Motor neuron (in vitro differentiated cells): ENCODE measurements at places on chromosomes 2 and 18. TPM values are rescaled to one million over a fixed set of nuclear protein-coding genes. Genes with fewer than 3 reads are reported as not detected.

- ATAC-seq = no peak
These were observed 91.1 kb upstream of the ARHGAP28 start for GRCh38 chr18:6638447-6638846.

- ATAC-seq = peak; percentile 51
These were observed 52.6 kb downstream of the SH2D6 start for GRCh38 chr2:85470850-85471800.

- peak; percentile 33 for ATAC-seq
These were observed 611.0 kb downstream of the KCNJ3 start for GRCh38 chr2:155309483-155309882.

DNA sequence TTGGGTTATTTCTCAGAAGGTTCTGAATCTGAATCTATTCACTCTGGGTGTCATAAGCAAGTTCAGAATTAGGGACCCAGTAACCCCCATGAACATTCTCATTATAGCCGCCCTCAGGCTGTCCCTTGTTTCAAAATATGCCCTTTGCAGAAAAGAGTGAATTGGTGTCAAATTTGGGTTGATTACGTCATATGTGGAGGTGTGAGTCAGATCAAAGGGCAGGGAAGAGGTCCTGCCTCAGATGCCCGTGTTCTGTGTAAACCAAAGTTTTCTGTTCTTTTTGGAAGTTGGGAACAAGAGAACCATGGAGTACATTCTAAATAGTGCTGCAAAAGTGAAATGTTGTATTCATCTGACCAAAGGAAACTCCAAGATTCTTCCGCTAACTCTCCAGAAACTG, 5.8 kb downstream of the FAM110C start:
- ATAC-seq = no peak

DNA sequence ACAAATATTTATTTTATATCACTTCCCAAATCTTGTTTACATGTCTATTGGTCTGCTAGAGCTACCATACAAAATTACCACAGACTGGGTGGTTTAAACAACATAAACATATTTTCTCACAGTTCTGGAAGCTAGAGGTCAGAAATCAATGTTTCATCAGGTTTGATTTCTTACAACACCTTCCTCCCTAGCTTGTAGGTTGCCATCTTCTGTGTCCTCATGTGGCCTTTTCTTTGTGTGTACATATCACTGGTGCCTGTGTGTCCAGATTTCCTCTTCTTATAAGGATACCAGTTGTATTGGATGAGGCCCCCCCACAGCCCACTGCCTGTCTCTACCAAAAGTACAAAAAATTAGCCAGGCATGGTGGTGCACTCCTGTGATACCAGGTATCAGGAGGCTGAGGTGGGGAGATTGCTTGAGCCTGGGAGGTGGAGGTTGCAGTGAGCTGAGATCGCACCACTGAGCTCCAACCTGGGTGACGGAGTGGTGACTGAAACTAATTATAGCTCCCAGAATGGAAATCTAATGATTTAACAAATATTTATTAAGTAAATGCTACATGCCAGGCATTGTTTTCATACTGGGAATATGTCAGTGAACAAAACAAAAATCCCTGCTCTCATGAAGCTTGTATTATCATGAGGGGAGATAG, 13.6 kb downstream of the EML4 start:
- no peak for ATAC-seq

- no peak for ATAC-seq
These were observed 221.4 kb upstream of the EPAS1 start for GRCh38 chr2:46075848-46076247.

DNA sequence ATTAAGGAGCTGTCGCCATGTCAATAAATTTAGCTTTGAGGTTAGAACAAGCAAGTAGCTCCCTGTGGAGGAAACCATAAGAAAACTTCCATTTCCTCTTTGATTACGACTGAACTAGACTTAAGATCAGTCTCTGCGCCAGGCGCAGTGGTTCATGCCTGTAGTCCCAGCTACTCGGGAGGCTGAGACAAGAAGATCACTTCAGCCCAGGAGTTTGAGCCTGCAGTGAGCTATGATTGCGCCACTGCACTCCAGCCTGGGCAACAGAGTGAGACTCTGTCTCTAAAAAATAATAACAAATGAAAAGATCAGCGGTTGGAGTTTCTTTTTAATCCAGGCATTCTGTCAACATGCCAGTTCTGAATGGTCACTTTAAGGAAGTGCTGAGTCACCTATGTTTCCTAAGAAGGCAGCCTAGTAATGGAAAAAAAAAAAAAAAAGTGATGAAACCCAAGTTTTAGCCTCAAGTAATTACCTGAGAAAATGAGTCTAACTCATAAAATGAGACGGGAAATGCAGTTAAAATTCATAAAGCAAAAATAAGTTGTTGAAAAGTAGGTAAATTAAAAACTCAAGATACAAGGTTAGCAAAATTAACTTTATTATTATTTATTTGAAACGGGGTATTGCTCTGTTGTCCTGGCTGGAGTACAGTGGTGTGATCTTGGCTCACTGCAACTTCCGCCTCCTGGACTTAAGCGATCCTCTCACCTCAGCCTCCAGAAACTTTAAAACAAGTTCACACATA, 10.2 kb downstream of the C18orf32 start:
- peak; percentile 44 for ATAC-seq

GRCh38 chr2:105597806-105598803, 146.6 kb upstream of the NCK2 start:
- ATAC-seq = no peak

- peak; percentile 55 for ATAC-seq
These were observed 518 bp upstream of the NFU1 start for GRCh38 chr2:69437751-69438154.

GRCh38 chr2:84631047-84631446, 114.7 kb downstream of the DNAH6 start:
- ATAC-seq = peak; percentile 51

DNA sequence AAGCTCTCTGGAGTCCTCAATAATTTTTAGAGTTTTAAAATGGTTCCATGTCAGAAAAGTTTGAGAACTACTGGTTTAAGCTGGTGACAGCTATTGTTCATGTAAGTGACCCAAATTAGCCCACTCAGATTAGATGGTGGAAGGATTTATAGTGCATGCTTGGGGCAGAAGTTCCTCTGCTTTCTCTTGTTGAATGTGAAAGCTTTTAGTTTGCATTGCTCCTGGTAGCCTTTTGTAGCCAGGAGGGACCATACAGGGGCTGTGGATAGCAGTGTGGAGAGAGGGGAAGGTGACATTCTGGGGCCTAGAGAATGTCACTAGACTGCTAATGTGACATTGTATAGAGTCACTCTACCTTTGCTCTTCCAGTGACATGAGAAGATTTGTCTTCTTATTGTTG, 40.3 kb upstream of the IGFBP5 start:
- peak; percentile 47 for ATAC-seq

DNA sequence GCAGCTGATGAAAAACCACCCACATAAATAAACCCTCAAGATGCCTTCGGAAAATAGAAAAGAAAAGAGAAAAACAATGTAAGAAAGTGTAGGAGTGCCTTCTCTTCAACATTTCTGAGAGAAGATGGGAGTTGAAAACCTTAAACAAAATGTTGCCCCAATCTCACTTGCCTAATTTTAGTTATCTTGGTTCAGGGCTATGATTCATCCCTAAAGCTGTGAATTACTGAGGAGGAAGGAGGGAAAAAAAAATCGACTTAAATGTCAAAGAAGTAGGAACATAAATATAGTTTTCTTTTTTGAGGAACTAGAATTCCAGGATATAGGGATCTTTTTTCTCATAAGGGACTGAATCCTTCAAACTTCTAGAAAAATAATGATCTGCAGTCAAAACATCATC, 360.3 kb downstream of the TGIF1 start:
- ATAC-seq = no peak

DNA sequence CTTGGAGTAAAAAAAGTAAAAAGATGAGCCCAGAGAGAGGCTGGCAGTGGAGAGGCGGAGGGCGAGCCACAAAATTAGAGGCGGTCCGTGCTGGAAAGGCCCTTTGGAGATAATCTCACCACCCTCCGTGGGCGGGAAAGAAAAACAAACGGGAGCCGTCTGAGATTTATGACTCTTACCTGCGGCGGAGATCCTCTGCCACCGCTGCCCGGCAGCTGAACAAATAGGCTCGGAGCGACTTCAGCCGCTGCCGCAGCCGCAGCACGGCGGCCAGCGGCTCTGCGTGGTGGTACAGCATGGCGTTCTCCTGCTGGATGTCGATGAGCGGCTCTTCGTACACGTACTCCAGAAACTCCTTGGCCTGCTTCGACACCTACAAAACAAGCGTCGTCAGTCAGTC, 94.6 kb downstream of the PLEKHM3 start:
- no peak for ATAC-seq

DNA sequence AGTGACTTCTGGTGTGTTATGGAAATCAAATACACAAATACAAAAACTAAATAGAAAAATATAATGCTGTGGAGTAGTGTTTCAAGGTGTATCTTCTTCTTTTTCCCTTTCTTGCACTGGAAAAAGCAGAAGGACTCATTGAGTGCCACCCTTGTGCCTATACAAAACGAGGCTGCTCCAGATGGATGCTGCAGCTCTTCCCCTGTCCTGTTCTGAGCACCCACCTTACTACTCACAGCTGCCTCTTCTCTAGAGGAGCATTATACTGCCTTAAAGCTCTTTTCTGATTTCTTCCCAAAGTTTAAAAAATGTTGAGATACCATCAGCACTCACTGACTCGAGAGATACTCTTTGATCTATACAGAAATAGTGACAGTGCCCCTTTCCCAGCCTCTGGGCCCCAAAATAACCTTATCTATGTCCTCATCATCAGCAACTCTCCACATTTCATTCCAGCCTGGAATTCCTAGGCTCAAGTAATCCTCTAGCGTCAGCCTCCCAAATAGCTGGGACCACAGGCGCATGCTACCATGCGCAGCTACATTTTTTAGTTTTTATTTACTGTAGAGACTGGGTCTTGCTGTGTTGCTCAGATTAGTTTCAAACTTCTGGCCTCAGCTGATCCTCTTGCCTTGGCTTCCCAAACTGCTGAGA, 1356.1 kb upstream of the NRXN1 start:
- ATAC-seq = no peak

DNA sequence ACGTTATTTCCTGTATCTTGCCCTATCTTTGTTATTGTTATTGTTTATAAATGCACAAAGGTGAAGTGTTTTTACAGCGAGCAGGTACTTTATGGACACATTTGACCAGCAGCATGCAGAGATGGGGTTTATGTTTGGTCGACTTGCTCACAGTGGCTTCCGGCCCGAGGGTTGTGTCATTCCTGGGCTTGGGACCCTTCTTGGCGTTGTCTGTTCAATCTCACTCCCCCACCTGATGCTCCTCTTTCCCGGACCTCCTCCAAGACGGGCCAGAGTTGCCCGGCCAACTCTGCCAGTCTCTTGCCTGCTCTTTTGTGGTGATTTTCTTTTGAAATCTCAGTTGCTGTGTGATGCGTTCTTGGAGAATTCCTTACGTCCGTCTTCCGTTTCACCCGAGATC, 153.9 kb downstream of the TWIST2 start:
- no peak for ATAC-seq

- ATAC-seq = peak; percentile 42
These were observed 156.7 kb downstream of the ARHGAP28 start for GRCh38 chr18:6885992-6886796.

DNA sequence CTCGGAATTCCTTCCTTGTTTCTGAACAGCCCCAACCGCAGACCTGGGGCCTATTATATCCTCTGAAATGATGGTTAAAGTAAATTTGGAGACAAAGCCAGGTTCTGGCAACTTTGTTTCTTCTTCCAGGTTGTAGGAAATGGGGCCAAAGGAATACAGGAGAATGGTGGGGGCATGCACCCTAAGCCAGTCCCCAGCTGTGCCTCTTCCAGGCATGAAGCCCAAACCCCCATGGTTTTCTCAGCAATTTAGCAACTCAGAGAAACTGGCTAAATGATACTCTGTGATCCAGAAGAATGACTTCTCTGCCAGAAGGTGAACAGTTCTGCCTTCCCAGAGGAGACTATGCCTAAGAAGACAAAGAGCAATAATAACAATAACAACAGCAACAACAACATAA, 635.0 kb upstream of the FANCL start:
- no peak for ATAC-seq

DNA sequence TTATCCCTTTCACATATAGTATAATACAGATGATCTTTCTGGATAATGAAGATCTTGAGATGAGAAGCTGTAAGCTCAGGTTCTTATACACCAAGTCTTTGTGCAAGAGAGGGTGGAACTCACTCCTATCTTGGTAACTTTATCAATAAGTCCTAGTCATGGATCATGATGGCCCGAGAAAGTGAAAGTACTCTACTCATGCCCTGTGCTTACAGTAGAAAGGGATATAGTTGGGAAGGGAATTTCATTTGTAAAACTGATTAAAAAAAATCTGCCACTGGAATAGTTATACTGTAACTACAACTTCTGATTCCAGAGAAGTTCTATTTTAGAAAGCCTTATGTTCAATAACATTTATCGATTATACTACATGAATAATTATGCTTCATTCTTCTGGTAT, 51.8 kb downstream of the MYO3B start:
- no peak for ATAC-seq

- peak; percentile 20 for ATAC-seq
These were observed 5.4 kb downstream of the SNORC start for GRCh38 chr2:232875256-232876121.

GRCh38 chr2:235480614-235481013, 13.2 kb upstream of the AGAP1 start:
- no peak for ATAC-seq

DNA sequence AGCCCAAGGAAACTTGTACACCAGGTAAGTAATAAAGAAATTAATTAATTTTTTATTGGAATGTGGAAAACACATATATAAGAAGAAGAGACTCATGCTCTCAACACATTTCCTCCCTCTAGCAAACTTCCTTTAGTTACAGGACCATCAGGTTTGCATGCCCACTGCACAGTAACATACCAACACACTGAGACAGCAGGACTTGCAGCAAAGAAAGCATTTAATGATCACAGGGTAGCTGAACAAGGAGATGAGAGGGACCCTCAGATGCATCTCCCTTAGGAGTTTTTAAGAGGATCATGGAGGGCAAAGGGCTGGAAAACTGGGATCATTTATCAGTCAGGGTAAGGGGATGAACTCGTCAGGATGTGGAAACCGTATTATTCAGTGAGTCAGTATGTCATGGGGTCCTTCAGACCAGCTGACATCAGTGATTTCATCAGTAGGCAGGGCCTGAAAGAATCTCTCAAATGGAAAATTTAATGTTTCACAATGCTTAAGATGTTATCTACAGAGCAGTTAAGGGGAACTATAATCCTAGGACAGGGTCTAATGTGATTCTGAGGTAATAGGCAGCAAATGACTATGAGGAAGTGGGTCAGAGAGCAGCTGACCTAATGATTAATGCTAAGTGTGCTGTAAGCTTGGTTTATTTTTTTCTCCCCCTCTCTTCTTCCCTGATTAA, 193.8 kb upstream of the RND3 start:
- ATAC-seq = peak; percentile 92

The SCYGR2 gene
- total RNA-seq = not detected in 2 replicates

The GAL3ST2 gene
- not detected in 2 replicates for total RNA-seq

The SKOR2 gene
- total RNA-seq = not detected in 2 replicates

The CROCC2 gene
- total RNA-seq = 0.83 TPM in 1 of 2 replicates, not detected in the other

The SGPP2 gene
- total RNA-seq = 0.70 and 0.81 TPM in 2 replicates

The DNAJC5G gene
- 0.16 TPM in 1 of 2 replicates, not detected in the other for total RNA-seq

The ARHGEF4 gene
- total RNA-seq = 15.3 and 15.4 TPM in 2 replicates

The POTEJ gene
- total RNA-seq = not detected in 2 replicates

The MARCO gene
- not detected in 2 replicates for total RNA-seq

The SRD5A2 gene
- 0.05 TPM in 1 of 2 replicates, not detected in the other for total RNA-seq

The MALL gene
- total RNA-seq = 0.18 and 1.5 TPM in 2 replicates

The ITGA6 gene
- 3.4 and 6.3 TPM in 2 replicates for total RNA-seq
